HL-60 (cell line): ENCODE measurements at places on chromosomes 13 and 19.

GRCh38 chr19:18941628-18942354, 774 bp upstream of the HOMER3 start:
- no peak for DNase-seq

GRCh38 chr13:98782654-98783053, 30.2 kb upstream of the SLC15A1 start:
- no peak for DNase-seq

DNA sequence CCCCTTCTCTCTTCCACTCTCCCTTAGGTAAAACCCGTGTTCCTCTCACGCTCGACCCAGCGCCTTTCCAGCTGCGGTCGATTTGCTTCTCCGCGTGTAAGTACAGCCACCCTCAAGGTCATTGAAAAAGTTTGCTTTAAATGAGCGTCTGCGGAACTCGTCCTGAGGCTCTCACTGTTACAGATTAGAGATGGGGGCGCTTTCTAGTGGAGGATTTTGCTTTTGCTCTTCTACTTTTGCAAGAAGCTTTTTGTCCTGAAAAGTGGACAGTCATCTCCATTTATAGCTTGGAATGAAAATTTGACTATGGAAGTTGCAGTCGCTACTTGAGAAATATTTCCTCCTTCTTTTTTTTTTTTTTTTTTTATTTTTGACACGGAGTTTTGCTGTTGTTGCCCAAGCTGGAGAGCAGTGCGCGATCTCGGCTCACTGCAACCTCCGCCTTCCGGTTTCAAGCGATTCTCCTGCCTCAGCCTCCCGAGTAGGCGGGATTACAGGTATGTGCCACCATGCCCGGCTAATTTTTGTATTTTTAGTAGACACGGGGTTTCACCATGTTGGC, 595 bp upstream of the RAB20 start:
- no peak for DNase-seq

GRCh38 chr19:51572908-51573307, 1.8 kb downstream of the ZNF175 start:
- DNase-seq = no peak

DNA sequence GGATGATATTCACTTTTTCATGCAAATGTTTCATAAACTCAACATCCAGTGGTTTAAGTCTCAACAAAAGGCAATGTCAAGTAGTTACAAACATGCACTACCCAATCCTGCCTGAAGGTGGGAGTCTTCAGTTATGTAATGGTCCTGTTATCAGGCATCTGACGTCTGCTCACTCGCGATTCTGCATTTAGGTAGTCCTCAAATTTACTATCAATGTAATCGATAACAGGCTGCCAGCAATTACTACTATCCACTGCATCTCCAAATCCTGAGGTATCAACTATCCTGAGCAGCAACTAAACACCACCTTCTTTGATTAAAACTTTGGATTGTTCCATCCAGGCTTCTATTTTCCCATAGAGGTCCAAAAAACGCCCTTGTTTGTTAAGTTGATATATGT, 51.2 kb downstream of the NLRP12 start:
- peak; percentile 8 for DNase-seq

- DNase-seq = no peak
Measured at GRCh38 chr13:50365408-50366391, 350.5 kb downstream of the KCNRG start.

- DNase-seq = no peak
Measured at GRCh38 chr13:94346261-94347019, 133.0 kb downstream of the DCT start.
